HT-29 (cell line): ENCODE measurements at places on chromosomes 16 and 17. TPM values are rescaled to one million over a fixed set of nuclear protein-coding genes. Genes with fewer than 3 reads are reported as not detected.

KLHL10 gene
- not detected in 2 replicates for total RNA-seq

HOXB6 gene
- 160 and 174 TPM in 2 replicates for total RNA-seq

SYT17 gene
- total RNA-seq = 0.38 and 0.57 TPM in 2 replicates

RFWD3 gene
- total RNA-seq = 42.5 and 52.4 TPM in 2 replicates

CCL7 gene
- total RNA-seq = not detected in 2 replicates

ZACN gene
- not detected in 2 replicates for total RNA-seq

CORO6 gene
- total RNA-seq = 0.25 and 0.26 TPM in 2 replicates

CPHXL2 gene
- total RNA-seq = not detected in 2 replicates

GRCh38 chr17:39485555-39485954 lies 24.3 kb downstream of the CDK12 start:
- no peak for DNase-seq

DNA sequence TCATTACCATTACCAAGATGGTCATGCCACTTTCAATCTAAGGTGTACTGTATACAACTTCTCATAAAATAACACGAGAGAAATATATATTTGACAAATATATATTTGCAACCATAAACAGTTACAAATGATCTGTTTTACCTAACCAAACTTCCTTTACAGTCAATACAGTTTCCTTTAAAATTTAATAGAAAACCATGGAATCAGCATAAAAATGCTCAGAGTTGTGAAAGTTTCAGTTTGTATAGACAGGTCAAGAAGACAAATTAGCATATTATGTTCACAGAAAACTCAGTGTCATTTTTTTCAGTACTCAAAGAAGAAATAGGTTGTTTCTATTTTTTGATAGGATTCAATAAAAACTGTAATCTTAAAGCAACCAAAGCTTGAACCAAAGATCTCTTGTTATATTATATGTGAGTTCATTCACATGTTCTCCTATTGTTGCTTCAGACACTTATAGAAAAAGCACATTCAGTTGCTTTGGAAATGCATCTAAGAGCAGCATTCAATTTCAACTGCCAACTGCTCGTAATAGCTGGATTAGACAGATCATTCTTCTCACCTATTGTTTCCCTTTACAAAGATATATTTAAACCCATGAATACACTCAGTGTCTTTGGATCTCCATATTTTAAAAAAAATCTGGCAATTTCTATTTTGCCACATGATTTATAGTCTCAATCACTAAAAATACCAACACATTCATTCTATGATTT lies 15.1 kb downstream of the SSH2 start:
- no peak for DNase-seq

DNA sequence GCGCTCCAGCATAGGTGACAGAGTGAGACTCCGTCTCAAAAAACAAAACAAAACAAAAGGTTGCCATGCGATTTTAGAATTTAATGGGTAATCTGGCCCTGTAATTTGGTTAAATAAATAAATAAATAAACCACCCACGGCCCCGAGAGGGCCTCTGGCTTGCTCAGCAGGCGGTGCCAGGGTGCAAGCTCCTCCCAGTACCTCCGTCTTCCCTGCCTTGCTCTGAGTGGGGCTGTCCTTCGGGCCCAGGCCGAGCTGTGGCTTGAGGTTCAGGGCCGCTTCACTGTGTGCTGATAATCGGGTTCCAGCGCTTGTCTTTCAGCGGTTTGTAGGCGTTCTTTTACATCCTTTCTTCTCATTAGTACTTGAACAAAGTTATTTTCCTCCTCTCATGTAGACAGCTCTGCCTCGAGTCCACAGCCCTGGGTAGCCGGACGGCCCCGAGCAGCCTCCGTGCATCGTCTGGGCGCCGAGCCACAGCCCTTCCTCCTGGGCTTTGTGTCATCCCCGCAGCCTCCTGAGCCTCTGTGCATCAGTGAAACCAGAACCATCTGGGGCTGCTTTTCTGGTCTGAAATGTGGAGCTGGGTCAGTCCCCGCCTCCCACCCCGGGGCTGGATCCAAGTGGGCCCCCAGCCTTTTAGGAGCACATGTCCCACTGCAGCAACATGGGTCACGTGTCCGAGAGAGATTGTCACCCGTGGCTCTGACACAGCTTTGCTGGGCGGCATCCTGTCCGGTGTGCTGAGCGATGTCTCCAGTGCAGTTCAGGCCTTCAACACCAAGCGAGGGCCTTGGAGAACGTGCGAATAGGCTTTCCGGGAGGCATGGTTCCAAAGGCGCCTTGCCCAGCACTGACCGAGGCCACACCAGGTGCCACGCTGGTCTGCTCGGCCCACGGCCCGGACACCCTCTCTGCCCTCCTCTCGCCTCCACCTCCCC lies 157.4 kb upstream of the CHMP6 start:
- no peak for DNase-seq

DNA sequence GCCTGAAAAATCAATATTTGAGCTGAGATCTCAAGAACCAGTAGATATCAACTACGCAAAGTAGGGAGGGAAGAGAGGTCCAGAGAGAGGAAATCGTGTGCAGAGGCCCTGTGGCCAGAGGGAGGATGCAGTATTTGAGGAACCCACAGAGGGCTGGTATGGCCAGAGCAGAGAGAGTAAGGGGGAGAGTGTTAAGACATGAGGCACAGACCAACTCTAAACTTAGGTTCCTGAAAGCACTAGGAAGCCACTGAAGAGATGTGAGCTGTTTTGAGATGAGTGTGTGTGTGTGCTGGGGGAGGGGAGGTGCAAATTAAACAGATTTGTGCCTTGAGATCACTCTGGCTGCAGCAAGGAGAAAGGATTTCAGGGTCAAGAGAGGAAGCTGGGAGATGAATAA lies 10.9 kb downstream of the SLC13A2 start:
- DNase-seq = no peak

GRCh38 chr16:13036600-13036999 lies 135.2 kb downstream of the SHISA9 start:
- DNase-seq = peak; percentile 62

GRCh38 chr16:71282943-71283342 lies 6.3 kb downstream of the CMTR2 start:
- no peak for DNase-seq

GRCh38 chr16:24609740-24610415 lies 70.5 kb downstream of the RBBP6 start:
- peak; percentile 26 for DNase-seq

- no peak for DNase-seq
Measured at GRCh38 chr17:5027916-5028315, 7.3 kb downstream of the SLC52A1 start.

- peak; percentile 81 for DNase-seq
Measured at GRCh38 chr17:81519284-81520020, 6.9 kb upstream of the ACTG1 start.

- no peak for DNase-seq
Measured at GRCh38 chr16:21277045-21277926, 804 bp downstream of the CRYM start.

- peak; percentile 66 for DNase-seq
Measured at GRCh38 chr17:34499576-34499975, 79.8 kb upstream of the TMEM132E start.

DNA sequence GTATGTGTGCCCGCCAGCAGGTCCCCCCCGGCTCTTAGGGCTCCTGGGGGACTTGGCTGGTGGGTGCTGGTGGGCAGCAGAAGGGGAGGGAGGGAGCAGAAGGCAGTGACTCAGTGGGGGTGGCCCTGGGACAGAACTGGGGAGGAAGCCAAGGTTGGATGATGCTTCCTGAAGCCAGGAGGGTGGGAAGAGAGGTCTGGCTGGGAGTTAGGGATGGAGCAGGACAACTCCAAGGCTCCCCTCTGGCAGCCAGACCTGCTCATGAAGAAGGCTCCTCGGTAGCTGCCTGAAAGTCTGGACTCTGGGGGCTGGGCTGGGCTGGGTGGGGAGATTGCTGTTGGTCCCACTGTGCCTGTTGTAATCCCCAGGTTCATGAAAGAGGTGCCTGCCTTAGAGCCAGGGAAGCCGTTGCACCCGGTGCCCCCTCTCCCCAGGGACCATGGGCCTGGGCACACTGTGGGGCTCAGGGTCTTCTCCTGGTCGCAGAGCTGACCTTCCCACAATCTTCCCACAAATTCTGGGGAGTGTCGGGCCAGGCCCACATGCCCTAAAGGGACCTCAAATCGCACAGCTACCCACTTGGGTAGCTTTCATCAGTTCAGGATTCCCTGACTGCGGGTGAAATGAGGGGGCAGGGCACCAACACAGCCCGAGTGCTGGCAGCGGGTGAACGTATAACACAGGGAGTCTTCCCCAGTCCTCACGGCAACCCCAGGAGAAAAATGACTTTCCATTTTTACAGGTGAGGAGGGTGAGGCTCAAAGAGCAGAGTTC lies 1.1 kb upstream of the PLEKHG4 start:
- no peak for DNase-seq

DNA sequence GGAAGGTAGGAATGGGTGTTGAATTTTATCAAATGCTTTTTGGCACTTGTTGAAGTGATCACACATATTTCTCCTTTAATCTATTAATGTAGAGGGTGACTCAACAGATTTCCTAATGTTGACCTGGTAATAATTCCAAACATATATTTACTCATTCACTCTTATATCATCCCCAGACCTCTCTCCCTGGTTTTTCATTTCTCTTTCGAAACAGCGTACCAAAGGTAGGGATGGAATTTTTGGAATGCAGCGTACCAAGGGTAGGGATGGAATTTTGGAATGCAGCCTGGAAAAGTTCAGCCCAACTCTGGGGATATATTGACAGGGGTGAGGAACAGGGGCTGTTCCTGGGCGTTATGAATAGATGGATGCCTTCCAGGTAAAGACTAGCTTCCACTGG lies 7.3 kb downstream of the KIF18B start:
- no peak for DNase-seq

DNA sequence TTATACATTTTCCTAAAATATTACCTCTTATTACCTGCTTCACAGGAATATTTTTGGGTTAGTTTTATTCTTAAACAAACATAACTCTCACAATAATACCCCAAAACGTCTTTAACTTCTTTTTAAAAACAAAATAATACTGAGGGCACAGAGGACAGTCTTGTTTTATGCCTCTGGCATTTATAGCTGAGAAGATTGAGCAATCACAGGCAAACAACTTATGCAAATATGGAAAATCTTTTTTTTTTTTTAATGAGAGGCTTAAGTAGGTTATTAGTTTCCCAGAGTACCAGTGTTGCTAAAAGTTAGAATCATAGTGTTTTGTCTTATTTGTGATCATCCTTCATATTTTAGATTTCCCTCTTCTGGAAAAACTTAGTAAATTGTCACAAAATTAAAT lies 195.0 kb downstream of the FTO start:
- no peak for DNase-seq

- no peak for DNase-seq
Measured at GRCh38 chr17:50599606-50600005, 35.1 kb upstream of the ABCC3 start.

DNA sequence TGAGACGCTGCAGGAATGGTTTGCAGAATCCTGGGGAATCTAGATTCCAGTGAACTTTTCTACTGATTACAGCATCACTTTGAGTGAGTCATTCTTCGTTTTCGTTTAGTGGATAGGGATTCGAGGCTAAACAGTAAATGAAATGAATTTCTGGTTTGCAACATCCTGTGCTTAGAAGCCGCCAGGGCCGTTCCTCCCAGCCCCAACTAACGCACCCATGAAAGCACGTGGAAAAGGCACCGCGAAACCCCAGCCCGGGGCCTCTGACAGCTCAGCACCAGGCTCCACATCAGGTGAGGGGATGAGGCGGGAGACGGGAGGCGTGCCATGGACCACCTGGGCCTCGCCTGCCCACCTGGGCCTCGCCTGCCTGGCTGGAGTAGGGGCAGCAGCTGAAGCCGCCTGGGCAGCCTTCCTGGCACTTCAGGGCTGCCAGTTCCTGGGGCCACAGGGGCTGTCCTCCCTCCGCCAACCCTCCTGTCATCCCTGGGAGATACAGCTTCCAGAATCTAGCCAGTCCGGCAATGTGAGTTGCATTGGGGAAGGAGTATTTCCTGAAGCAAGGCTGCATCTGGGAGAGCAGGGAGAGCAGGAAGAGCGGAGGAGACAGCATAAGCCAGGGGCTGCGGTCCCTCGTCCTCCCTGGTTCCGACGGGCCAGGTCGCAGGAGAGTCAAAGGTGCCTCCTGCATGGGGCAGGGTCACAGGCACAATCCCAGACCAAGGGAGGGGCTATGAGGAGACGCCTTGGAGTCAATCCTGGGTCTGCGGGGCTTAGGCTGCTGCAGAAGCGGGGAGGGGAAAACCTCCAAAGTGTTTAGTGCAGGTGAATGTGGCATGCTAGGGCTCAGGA lies 78.4 kb downstream of the RPH3AL start:
- DNase-seq = no peak

DNA sequence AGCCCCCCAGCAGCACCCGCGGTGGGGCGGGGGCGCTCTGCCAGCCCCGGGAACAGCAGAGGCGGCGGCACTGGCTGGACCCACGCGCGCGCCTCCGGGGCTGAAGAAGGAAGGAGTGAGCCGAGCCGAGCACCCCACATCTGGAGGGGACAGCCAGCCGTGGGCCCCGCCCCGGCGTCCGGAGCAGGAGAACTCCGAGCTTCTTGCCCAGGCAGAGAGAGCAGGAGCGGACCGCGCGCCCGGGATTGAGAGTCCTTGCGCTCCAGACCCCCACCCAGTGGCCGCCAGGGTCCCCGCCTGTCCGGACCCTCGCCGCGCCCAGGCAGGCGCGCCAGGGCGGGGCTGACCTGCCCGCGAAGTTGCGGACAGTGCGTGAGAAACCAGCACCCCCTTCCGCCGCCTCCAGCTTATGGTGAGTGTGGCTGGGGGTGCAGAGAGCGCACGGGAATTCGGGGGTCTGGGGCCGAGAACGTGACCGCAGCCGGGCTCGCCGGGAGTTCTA lies 921.9 kb upstream of the EEF2KMT start:
- no peak for DNase-seq

DNA sequence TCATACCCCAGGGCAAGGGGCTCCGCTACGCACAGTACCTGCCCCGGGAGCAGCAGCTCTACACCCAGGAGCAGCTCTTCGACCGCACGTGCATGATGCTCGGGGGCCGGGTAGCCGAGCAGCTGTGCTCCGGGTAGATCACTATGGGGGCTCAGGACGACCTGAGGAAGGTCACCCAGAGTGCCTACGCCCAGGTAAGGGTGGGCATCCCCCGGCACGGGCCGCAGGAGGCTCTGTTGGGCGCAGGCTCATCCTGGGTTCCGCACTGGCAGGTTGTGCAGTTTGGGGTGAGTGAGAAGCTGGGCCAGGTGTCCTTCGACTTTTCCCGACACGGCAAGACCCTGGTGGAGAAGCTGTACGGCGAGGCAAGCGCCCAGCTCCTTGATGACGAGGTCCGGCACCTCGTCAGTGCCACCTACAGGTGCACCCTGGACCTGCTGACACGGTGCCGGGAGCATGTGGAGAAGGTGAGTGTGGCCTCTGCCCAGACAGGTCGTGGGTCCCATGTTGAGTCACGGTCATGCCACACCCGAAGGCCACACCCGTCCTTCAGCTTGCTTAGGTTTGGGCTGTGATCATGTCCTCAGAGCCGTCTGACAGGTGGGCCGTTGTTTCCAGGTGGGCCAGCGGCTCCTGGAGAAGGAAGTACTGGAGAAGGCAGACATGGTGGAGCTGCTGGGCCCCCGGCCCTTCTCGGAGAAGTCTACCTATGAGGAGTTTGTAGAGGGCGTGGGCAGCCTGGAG lies 19.3 kb downstream of the DBNDD1 start:
- no peak for DNase-seq

- no peak for DNase-seq
Measured at GRCh38 chr16:63876103-63876502, 1245.8 kb downstream of the CDH11 start.
